ENCODE measurements at places on chromosomes 11 and 22.

DNA sequence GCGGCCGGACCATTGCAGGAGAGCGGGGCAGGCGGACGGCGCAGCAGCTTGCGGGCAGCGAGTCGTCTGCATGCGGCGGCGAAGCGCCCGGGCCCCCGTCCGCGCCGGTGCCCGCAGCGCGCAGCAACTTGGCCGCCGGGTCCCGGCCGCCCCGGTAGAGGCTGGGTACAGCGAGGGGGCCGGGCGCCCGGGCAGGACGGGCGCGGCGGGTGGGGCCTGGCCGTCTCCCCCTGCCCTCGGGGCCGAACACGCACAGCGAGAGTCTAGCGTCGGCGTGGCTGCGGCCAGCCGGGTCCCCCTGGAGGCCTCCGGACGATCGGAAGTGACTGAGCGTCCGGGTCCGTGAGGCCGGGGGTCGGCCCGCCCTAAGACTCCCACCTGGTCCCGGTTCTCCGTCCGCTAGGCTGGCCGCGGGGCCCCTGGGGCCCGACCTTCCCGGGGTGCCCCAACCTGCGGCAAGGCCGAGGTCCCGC, 775 bp upstream of the TRABD start:
- DNase-seq: no peak

DNA sequence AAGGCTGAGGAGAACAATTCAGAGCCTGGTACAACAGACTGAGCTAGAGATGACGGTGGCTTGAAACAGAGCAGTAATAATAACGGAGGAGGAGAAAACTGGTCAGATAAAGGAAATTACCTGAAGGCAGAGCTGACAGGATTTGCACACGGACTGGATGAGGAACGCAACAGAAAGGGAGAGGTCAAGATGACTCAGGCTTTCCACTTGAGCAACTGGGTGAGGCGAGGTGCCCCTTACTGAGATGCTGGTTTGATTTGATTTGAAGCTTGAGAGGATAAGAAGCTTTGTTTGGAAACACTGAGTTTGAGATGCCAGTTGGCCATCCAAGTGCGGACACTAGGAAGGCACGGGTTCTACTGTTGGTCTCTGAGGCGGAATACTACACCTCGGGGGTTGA, 35.4 kb upstream of the NRIP3 start:
- peak; percentile 14 for DNase-seq

DNA sequence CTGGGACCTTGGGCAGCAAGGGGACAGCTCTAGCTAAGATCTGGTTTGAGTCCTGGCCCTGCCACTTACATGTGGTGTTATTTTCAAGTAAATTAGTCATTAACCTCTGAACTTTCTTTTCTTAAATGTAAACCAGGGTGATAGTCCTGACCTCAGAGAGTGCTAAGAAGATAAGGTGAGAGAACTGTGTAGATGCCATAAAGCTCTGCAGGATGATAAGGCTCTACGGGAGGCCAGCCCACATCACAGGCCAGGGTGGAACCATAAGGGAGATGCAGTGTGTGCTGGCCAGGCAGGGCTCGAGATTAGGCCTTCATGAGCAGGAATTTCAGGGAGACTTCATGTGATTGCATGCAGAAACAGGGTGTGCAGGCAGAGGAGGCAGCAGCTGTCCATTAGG, 24.2 kb downstream of the NECTIN1 start:
- no peak for DNase-seq

DNA sequence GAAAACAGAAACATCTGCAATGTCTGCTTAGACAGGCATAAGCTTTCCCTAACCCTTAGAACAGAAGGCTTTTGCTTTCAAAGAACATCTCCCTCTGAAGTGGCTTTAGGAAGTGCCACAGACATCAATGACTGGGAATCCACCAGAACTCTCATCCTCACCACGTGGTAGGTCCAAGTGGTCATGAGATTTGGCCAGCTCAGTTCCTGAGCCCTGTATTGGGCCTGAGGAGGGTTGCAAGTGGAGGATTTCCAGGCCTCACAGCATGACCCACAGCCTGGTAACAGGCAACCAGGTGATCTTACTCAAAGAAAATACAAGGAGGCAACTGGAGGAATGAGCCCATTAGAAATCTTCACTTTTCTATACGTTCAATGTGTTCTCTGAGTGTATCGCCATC, 1.6 kb downstream of the CASP1 start:
- DNase-seq: peak; percentile 33

DNA sequence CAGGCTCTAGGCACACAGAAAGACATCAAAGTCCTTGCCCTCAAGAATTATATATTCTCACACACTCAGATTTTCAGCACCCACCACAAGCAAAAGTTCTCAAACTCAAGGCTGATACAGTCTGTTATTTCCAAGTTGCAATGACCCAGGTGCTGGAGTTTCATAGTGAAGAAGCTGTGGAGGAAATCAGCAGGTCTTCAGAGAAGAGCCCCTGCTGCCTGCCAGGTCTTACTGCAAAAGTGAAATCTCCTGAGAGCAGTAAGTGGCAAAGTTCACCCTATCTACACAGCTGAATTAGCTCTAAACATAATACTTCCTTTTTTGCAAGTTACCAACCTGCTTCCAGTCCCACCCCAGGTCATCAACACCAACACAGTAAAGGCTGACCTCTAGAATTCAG, 64.6 kb downstream of the RPL27A start:
- DNase-seq: no peak

DNA sequence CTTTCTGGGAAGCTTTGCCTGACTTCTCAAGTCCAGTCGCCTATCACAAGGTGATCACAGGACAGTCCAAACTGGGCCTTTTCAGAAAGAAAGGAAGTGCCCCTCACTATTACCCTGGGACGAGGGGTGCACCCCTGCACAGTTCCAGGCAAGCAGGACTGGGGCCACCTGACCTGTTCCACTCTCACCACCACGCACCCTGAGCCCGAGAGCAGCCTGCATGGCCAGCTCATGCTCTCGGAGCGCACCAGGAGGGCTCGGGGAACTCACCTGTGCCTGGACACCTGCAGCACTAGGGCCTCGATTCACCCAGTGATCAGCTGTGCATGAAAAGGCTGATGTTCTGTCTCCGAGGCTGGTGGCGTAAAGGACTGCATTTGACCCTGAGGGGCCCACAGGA, 12.8 kb upstream of the FGF4 start:
- no peak for DNase-seq

- DNase-seq: no peak
Observed at GRCh38 chr11:117546431-117547194, 219.0 kb downstream of the CEP164 start.

Measured in CD4-positive, alpha-beta T cell treated with Interferon gamma for 1 hour (primary cell).